ENCODE measurements at places on chromosomes 4 and X. TPM values are rescaled to one million over a fixed set of nuclear protein-coding genes. Genes with fewer than 3 reads are reported as not detected.

DNA sequence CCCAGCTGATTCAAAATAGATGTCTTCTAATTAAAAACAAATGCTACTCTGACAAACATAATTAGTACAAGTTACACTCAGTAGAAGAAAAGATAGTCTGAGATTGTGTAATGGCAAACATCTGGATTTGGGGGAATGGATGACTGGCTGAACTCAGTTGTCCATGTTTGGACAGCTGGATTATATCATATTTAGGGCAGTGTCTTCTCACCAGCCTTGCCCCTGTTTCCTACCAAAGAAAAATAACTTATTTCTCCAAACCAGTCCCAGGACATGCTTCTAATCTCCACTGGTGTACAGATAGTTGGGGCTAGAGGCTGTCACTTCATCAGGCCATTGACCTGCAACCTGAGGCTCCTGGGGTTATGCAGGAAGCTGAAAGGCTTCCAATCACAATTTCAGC, 237.3 kb downstream of the USP46 start:
- DNase-seq = no peak
- no peak overlapping the region for H3K27ac ChIP-seq

DNA sequence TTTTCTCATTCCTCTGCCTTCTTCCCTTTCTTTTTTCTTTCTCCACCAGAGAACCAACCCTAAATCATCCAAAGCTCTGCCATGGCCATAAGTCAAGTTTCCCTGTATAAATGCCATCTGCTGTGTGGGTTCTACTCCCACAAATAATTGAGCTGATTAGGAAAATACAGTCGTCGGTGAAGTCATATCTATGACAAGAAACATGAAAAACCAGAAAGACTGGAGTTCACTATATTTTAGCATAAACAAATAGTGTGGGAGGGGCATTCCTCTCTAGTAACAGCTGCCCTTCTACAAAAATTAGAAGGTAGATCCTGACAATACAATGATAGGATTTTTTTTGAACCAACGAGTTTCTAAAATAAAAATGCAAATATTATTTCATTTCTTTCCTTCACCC, 48.8 kb downstream of the SPOCK3 start:
- no peak for DNase-seq
- no peaks in the 10 kb centered on the region for H3K27me3 ChIP-seq
- H3K4me1 ChIP-seq = no peaks in the 10 kb centered on the region
- H3K36me3 ChIP-seq = no peaks in the 10 kb centered on the region

Gene ARHGEF38
- total RNA-seq = 2.2 TPM

DNA sequence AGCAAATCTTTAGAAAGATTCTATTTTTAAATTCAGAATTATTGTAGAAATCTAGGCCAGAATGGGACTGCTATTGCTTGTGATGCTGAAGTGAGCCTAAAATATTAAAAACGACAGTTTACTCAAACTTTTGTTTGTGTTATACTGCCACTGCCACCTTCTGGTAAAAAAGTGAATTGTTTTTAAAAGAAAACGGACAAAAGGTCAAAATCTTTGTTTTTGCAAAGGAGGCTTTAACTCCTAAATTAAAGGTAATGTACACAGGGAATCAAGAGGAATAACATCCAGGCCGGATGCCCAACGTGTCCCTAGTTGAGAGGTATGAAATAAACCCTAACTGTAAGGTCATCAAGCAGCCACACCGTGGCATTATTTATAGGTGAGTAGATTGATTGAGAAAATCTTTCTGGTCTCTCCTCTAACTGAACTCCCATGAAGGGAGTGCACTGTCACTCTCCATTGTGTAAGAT, 338.3 kb upstream of the GALNT7 start:
- H3K36me3 ChIP-seq = no peaks in the 10 kb centered on the region
- DNase-seq = no peak
- no peak overlapping the region for H3K27ac ChIP-seq
- no peaks in the 10 kb centered on the region for H3K27me3 ChIP-seq
- no peaks in the 10 kb centered on the region for H3K4me1 ChIP-seq

Gene MAGEA2B
- total RNA-seq = 2.1 TPM

Gene GLA
- total RNA-seq = 16.2 TPM

- no peaks in the 10 kb centered on the region for H3K36me3 ChIP-seq
- no peak overlapping the region for H3K4me3 ChIP-seq
- H3K27ac ChIP-seq = no peak overlapping the region
- H3K27me3 ChIP-seq = no peaks in the 10 kb centered on the region
- no peaks in the 10 kb centered on the region for H3K4me1 ChIP-seq
- DNase-seq = no peak
Observed at GRCh38 chr4:181077341-181077740, 1165.9 kb upstream of the TENM3 start.

- no peaks in the 10 kb centered on the region for H3K4me1 ChIP-seq
- H3K27me3 ChIP-seq = peaks cover 8% of the 10 kb centered on the region
- DNase-seq = no peak
- no peak overlapping the region for H3K4me3 ChIP-seq
- H3K27ac ChIP-seq = no peak overlapping the region
- no peaks in the 10 kb centered on the region for H3K36me3 ChIP-seq
Observed at GRCh38 chr4:112526061-112526460, 10.1 kb upstream of the NEUROG2 start.
